ENCODE measurements at places on chromosomes 3 and 15.

DNA sequence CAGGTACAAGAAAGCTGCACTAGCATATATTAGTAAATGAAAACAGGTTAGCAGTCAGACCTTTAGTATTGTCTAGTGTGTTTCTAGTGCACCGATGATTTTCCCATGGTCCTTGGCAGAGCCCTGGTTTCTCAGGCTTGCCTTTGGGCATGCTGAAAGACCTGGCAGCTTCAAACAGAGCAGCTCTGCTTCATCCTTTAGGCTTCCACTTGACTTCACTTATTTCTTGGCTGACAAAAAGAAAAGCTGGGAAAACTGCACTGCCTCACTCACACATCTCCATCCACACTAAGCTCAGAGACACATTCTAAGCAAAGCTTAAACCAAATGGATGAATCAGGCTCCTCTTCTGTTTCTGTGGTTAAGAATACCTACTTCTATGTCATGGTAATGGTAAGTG is 374.8 kb upstream of the PDZRN3 start:
- DNase-seq, result no peak

DNA sequence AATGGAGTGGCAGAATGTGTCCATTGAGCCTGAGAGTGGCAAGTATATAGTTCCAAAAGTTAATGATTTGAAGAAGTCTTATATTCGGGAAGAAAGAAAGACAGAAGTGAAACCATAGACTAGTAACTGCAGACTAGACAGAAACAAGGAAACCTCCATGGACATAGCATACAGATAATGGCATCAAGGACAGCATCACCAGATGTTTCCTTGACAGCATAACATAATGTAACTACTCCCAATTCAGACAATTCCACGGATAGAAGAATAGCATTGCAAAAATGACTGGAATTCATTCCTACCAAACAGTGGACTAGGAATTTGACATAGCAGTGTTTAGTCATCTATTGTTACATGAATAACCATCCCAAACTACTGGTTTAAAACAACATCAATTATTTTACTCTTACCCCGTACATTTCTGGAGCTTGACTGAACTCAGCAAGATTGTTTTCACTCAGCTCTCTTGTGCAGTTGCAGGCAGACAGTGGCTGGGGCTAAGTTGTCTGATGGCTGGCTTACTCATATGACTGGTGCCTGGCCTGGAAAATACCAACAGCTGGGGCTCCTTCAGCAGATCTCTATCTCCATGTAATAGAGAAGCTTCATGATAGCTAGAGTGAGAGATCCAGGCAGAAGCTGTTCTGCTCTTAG is 109.7 kb upstream of the GADL1 start:
- DNase-seq, result no peak

DNA sequence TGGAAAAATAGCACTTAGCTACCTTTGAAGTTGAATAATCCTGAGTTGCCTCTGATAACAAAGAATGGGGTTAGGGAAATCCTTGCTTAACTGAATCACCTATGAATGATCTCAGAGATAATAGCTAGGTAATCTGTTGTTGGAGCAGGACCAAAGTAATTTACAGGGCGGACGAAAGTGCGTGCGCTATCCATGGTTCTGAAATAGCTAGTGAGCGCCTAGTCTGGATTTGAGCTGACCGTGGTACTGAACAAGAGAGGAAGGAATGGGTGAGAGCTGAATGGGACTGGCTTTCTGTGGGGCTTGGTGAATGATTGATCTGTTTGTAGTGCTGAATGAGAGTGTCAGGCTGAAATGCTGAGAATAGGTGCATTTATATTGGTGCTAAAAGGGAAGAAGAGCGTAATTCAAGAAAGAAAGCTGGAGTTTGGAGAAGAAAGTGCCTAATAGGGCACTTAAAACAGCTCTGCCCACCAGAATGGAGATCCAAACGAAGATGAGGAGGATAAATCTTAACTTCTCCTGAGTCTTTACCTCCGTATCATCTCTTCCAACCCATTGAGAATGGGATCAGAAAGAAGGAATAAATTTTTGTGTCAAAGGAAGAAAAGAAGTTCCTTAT is 10.1 kb downstream of the SCN10A start:
- DNase-seq, result no peak

GRCh38 chr3:171729452-171730334 is 80.6 kb downstream of the PLD1 start:
- no peak for DNase-seq

DNA sequence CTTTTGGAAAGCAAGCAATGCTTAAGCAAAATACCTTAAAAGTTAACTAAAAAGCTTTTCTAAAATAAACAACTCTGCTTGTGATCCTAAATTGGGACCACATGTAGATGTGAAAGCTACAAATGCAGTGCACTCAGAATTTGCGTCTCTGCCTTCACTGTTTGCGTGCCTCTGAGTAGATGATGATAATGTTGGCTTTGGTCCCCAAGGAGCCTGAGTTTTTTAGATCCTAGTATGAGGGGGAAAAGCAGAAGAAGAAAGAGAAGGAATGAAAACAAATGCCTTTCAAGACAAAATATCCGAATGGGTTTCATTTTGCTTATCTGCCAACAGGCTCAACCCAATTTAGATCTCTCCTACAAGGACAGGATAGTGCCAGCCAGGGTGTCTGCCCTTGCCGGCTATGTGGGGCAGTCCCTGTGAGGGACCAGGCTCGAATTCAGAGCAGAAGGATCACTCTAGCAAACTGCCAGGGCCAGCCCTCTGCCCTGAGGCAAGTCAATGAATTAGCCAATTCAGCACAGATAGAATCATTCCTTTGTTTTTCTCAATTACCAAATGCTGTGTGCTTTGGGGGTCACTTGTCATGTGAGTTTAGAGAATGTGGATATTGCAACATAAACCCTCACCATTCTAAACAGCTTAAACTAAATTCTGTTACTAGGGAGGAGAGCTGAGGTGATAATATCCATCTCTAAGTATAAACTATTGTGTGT is 28.5 kb downstream of the SCG5 start:
- no peak for DNase-seq

GRCh38 chr3:197613199-197613598 is 57.4 kb upstream of the BDH1 start:
- DNase-seq, result no peak

DNA sequence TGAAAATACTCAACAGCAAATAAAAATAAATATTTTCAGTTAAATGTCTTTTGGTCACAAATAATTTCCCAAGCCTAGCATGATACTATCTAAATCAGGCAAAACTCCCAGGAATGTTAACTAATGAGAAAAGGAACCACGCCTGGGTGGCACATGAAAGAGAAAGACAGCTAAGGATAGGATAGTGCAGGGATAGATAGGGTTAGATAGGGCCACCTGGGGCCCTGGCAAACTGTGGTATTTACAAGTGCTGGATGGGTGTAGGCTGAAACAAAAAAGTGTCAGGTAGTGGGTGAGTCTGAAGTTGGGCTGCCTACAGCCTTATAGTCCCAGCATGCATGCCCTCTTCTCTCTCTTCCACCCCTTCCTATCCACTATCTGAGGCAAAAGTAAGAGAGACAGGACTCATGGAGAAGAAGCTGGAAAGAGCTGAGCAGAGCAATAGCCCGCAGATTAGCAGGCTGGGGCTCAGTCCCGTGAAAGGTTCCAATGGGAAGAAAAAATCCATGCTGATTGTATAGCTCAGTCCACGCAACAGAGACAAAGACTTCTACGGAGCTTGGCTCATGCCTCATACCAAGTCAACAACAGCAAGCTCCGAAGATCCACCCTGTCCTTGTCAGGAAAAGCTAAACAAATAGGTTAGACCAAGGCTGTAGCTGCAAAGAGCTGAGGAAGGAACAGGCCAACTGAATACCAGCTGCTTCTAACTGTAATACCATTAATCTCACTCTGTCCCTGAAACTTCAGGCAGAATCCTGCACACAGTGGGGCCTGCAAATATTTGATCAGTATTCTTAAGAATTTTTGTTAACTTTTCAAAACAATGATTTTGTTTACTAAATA is 342.1 kb upstream of the ATP11B start:
- no peak for DNase-seq

GRCh38 chr3:162938083-162938482 is 1441.5 kb downstream of the OTOL1 start:
- DNase-seq, result no peak

DNA sequence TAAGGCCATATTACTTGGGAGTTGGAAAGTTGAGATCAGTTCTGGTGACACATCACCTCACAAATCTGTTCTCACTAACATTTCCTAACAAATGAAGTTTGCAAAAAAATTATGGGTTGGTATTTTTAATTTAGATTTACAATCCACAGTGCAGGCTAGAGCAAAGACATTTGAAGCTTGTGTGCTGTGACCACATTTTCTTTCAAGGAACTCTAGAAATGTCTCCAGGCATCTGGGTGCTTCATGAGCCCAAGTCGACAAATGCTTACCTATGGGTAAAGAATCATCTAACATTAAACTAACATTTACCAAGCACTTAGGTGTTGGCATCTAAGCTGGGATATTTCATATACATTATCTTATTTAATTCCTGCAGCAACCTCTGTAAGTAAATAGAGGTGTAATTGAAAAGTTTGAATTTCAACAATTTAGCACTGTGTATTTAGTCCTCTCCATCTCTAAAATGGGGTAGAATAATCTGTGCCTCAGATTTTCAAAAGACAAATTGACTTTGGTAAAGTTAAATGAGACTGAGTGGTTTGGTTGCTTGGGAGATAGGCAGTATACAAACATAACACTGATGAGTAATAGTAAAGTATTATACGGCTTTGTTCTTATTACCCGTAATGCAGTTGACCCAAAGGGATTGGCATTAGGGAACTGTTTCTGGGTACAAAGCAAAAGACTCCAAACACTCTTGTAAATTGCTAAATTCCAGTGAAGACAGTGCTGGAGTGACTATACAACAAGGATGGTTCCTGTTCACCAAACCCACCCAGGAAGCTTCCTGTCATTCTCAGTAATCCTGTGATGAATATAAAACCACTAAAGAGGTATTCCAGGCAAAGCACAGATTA is 162.5 kb downstream of the TPRG1 start:
- no peak for DNase-seq

- DNase-seq, result no peak
Measured at GRCh38 chr3:48881652-48882114, 17.0 kb downstream of the SLC25A20 start.

- DNase-seq, result no peak
Measured at GRCh38 chr15:93283854-93284253, 194.8 kb upstream of the RGMA start.

GRCh38 chr3:187720337-187720670 is 17.9 kb upstream of the RTP2 start:
- DNase-seq, result no peak

DNA sequence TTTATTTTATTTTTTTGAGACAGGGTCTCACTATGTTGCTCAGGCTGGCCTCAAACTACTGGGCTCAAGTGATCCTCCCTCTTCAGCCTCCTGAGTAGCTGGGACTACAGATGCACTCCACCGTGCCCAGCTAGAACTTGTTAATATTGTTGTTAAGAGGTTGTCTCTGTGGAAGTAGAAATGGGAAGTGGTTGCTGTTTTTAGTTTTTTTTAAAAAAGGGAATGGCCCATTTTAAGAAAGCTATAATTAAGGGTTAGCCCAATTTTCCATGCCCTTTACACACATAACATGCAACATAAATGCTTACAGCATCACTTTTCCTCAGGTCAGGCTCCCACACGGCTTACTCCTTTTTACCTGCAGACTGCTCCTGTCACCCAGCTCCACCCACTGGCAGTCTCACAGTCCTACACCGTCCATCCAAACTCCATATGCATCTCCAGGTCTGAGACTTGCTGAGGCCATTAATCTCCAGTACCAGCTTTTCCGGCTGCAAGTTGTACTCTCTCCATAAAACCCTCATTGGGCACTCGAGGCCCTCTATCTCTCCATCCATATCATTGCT is 19.8 kb downstream of the MORC1 start:
- DNase-seq, result no peak

GRCh38 chr3:128436214-128436613 is 30.5 kb downstream of the DNAJB8 start:
- no peak for DNase-seq

- no peak for DNase-seq
Measured at GRCh38 chr15:60509470-60509869, 30.5 kb upstream of the ICE2 start.

GRCh38 chr3:180280555-180280954 is 243.8 kb upstream of the PEX5L start:
- DNase-seq, result no peak

GRCh38 chr15:27121672-27122071 is 150.7 kb downstream of the GABRG3 start:
- no peak for DNase-seq

DNA sequence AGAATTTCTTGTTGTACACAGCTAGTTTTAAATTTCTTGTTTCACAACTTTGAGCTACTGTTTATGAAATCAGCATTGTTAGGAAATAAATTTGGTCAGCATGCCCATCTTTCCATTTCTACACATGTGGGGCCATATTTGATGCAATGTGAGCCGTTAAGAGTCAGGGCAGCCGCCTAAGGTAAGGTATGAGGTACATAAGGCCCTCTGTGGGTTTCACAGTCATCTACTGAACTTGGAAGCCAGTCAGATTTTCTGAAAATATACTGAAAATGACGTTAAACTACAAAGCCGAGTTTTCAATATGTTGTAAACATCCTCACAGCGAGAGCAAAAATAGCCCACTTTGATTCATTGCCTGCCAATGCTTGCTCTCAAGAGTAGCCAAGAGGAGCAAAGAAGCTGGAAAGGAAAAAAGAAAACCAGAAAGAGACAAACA is 94.7 kb upstream of the PDZRN3 start:
- DNase-seq, result no peak

GRCh38 chr3:98109807-98110549 is 20.5 kb upstream of the OR5H1 start:
- DNase-seq, result no peak

DNA sequence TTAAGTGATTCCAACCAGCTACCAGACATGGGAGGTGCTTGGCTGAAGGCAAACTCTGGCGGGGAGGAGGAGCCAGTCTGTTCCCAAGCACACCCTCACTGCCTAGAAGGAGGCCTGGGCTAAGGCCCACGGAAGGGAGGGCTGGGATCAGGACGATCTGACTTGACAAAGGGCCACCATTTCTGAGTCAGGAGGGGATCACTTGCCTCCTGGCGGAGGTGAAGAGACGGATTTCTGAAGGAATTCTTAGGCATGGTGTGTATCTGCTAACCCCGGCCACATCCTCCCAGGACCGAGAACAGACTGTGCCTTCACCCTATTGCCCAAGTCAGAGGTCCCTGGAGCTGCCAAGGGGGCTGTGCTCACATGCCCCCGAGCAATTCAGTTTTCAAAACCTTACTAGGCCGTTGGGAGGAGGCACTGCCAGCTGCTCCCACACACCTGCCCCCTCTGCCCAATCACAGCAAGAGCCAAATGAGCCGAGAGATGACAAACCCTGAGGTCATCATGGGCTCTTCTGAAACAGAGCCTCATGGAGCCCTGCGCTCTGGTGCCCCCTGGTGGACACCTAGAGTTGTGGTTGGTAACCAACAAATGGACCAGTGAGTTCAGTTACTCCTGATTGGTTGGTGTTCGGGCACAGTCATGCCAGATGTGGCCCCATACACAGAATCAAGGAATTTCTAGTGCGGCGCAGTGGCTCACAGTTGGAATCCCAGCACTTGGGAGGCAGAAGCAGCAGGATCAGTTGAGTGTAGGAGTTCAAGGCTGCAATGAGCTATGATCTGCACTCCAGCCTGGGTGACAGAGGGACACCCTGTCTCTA is 6.5 kb upstream of the TNK2 start:
- DNase-seq, result peak; percentile 86

- no peak for DNase-seq
Measured at GRCh38 chr3:112979244-112979832, 4.4 kb upstream of the CD200R1 start.

- no peak for DNase-seq
Measured at GRCh38 chr15:66565741-66566144, at the start of gene LCTL. Gene LCTL (minus strand): TSS chr15:66565998. CDS start chr15:66565365, 633 bp downstream.

All from stimulated activated CD4-positive, alpha-beta T cell treated with anti-CD3 and anti-CD28 coated beads, TNF-alpha, amount 100 ng/mL, for 1 hour (primary cell).